ENCODE measurements at places on chromosomes 6 and 20.

- DNase-seq = no peak
Measured at GRCh38 chr6:116165596-116165995, 39.7 kb upstream of the COL10A1 start.

DNA sequence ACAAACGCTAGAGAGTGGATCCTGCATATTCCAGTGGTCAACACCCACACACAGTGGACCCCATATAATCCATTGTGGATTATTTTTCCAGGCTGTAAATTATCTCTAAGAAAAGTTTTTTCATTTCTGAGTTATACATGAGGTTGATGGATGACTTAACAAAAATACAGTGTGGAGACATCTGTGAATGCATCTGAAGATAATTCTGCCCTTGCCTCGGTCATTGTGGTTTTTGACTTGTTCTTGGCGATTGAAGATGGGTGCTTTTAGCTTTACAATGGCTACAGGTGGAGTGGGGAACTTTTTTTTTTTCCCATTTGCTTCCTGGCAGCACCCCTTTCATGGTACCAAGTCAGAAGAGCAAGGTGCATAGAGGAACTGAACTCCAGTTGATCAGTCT lies 242.7 kb downstream of the MYLK4 start:
- no peak for DNase-seq

DNA sequence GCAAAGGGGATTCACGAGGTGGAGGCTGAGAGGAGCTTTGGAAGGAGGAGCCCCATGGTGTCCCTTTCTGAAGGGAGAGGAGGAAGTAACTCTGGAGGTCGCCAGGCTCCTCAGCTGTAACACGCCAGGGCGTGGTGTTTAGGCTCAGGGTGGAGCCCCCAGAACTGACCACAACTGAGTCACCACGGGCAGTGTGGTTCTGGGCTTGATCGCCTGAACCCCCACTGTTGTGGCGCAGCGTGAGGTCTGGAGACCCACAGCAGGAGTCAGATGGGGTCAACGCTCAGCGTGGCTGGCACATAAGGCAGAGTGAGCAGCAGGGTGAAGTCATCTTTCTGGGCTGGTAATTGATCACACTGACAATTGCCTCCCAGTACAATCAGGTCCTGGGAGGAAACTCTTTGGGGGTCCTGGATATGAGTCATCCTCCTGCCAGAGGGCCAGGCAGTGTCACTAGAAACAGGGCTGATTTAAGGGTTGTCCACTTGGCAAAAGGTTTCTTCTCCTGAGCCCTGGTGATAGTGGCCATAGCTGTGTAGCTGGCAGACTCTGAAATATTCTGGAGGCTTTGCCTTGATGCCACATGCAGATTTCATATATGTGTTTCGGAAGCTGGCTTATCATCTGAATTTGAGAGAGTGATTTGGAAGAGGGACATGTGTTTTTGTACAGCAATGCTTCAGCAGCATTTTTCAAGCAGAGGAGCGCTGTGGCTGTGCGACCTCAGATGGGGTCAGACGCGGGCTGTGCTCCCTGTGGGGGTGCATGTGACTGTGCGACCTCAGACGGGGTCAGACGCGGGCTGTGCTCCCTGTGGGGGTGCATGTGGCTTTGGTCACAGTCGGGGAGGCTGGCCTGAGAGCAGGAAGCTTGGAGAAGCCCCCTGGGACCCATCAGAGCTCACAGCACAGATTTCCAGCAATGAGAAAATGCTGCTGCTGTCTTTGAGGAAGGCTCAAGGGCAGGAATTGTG lies 50.0 kb downstream of the SYNJ2 start:
- DNase-seq = peak; percentile 51

- no peak for DNase-seq
Measured at GRCh38 chr6:5837323-5837722, 169.4 kb downstream of the NRN1 start.

DNA sequence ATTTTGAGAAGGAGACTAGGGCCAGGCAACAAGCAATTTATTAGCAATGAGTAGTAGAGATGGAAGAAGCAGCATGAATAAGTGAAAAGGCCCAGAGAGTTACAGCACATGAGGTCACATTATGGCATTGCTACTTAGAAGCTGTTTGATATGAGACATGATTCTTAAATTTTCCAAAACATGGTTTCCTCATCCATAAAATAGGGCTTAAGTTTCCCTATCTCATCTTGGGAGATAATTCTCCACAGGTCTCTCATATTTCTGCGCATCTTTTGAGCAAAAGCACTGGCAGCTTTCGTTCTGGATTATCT lies 656.1 kb downstream of the EPHA7 start:
- DNase-seq = no peak

- DNase-seq = no peak
Measured at GRCh38 chr6:45681860-45682511, 304.3 kb upstream of the SUPT3H start.

GRCh38 chr6:135905604-135906300 lies 54.3 kb downstream of the PDE7B start:
- DNase-seq = no peak

DNA sequence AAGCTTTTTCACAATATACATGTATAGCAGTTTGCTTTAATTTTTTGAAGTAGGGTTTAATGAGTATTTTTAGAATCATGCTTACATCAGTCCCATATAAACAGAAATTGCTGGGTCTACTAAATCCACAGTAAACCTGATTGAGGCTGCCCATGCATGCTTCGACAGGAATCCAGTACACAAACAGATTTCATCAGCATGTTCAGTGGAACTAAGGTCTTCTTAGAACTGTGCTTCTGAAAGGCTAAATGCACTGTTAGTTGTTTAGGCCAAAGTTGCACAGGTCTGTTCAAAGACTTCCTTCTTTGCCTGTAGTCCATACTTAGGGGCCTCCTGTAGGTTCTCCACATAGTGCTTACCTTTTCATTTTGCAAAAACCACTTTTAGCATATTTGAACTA lies 42.5 kb upstream of the THBS2 start:
- no peak for DNase-seq

DNA sequence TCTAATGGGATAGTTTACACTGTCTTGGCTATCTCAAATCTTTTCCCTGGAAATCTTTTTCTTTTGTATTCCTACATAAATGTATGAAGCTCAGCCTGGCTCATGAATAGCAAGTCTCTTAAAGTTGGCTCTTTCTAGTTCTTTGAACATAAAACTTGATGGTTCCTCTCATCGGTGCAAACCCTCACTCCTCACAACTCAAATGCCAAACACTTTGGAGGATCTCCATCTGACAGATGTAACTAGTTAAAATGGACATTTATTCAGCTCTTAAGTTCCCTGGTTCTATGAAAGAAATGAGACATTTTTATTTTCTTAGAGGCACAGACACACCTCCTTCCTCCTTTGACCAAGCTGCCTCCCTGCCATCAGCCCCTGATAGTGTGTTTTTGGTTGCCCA lies 43.6 kb upstream of the IL17A start:
- no peak for DNase-seq

Measured in SW480 (cell line).